HCT116 (cell line): ENCODE measurements at places on chromosomes 5 and 9. TPM values are rescaled to one million over a fixed set of nuclear protein-coding genes. Genes with fewer than 3 reads are reported as not detected.
A peak's percentile ranks its signal among the peaks of the same experiment; 100 is the strongest.

DNA sequence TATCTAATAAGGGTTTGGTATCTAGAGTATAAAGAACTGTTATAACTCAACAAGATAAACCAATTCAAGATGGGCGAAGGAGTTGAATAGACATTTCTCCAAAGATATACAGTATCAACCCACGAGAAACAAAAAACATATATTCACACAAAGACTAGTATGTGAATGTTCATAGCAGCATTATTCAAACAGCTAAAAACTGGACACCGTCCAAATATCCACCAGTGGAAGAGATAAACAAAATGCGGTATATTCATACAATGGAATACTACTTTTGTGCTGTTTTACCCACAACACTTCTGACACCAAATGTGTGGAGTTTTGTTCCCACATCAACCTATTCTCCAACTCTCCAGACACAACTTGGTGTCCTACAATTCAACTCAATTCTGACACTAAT lies 33.1 kb downstream of the EGR1 start:
- H3K27me3 ChIP-seq: no peaks in the 10 kb centered on the region
- no peaks in the 10 kb centered on the region for H3K36me3 ChIP-seq
- H3K27ac ChIP-seq: no peak overlapping the region
- peaks cover 4% of the 10 kb centered on the region for H3K4me1 ChIP-seq

DNA sequence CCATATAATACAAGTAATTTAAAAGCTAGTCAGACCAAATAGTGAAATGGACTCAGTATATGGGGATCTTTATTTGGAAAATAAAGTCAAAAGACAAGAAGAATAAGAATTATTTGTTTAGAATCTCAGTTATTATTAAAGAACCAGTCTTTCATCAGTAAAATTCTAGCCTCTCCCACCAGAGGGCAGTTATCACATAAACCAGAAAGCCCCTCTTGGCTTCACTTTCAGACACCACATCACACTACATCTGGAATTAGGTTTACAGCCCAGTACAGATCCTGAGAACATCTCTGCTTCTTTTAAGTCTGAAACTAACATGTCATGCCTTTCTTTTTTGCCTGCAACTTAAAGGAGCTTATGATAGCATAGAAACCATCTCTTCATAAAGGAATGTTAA lies 12.2 kb upstream of the HSPB3 start:
- H3K4me1 ChIP-seq: no peaks in the 10 kb centered on the region
- DNase-seq: peak; percentile 8
- H3K27me3 ChIP-seq: no peaks in the 10 kb centered on the region; the same call in 1 of the 2 replicates
- H3K36me3 ChIP-seq: no peaks in the 10 kb centered on the region

DNA sequence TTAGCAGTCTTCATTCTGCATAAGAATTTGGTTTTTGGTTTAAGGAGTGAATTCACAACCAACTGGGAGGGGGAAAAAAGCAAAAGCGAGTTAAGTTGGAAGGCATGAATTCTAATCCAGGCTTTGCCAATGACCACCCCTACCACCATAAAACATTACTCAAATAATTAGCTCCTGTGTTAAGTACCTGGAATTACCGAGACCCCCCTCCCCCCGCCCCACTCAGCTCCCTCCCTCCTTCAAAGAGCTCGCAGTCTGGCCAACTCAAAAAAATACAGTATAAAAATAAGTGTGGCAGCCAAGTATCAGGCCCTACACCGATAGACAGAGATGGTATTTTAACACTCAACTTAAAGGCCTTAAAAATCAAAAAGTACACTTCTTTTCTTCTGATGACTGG lies 492 bp downstream of the ATG12 start:
- DNase-seq: no peak
- H3K27me3 ChIP-seq: no peaks in the 10 kb centered on the region
- H3K36me3 ChIP-seq: peaks cover 32% of the 10 kb centered on the region
- H3K4me1 ChIP-seq: peaks cover 60% of the 10 kb centered on the region

DNA sequence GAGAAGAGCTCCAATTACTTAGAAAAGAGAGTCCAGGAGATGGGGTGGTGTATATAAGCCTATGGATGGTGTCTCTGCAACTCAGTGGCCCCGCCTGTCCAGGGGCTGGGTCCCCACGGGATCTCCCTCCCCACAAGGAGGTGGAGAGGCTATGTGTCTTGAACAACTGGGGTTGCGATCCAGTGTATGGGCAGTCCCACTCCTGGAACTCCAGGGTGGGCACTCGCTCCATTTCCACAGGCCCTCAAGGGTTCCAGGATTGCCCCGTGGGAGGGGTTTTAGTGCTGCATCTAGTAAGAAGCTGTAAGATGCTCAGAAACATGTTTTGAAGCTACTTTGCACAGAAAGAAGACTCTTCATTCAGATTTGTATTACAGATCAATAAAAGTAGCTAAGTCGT lies 558 bp upstream of the SMAD5 start:
- DNase-seq: no peak
- H3K36me3 ChIP-seq: no peaks in the 10 kb centered on the region
- H3K4me1 ChIP-seq: peaks cover 6% of the 10 kb centered on the region; the same call in 1 of the 2 replicates
- peak overlapping the region; percentile 70 for H3K4me3 ChIP-seq
- H3K27me3 ChIP-seq: 0 out of 2 replicates have a peak, but pooled peaks cover 7% of the 10 kb centered on the region
- H3K27ac ChIP-seq: peak overlapping the region; percentile 92

GRCh38 chr9:27977931-27978330 lies 404.6 kb upstream of the C9orf72 start:
- H3K4me3 ChIP-seq: no peak overlapping the region
- H3K4me1 ChIP-seq: no peaks in the 10 kb centered on the region
- H3K36me3 ChIP-seq: no peaks in the 10 kb centered on the region
- no peak for DNase-seq
- no peaks in the 10 kb centered on the region for H3K27me3 ChIP-seq

DNA sequence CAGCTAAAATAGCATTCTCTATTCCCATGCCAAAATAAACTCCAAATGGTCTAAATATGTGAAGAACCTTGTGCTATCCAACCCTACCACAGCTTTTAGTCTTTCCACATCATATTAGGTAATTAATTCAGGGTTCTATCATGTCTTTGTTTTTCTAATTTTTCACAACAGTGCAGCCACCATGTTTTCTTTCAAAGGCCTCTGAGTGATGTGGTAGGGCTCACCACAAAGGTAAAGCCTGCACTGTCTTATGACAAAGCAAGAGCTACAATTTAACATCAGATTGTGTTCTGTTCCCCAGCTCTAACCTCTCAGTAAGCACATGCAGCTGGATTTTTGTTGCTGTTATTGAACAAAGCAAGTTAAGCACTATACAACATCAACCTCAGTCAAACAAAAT lies 52.4 kb downstream of the MEF2C start:
- H3K27me3 ChIP-seq: no peaks in the 10 kb centered on the region
- DNase-seq: no peak
- H3K4me3 ChIP-seq: no peak overlapping the region
- H3K27ac ChIP-seq: no peak overlapping the region
- H3K36me3 ChIP-seq: no peaks in the 10 kb centered on the region

DNA sequence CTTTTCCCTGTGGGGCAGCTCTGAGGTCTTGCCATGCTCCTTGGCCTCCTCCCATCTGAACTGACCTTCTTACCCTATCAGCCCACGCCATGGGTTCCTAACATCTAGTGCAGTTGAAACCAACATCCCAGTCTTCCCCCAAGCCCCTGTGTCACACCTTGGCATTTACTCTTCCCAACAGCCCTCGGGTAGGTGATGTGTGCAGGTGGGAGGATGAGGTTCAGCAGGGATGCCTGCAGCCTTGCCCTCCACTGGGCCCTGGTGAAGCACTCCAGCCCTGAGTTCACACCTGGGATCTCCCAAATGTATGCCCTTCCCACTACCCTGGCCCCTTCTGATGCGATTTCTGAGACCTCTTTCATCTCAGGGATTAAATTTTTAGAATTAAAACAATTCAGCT lies 15.5 kb downstream of the IRX2 start:
- H3K4me1 ChIP-seq: no peaks in the 10 kb centered on the region
- no peak for DNase-seq
- H3K36me3 ChIP-seq: no peaks in the 10 kb centered on the region
- H3K27me3 ChIP-seq: no peaks in the 10 kb centered on the region
- no peak overlapping the region for H3K27ac ChIP-seq

- peaks cover 14% of the 10 kb centered on the region; the same call in 1 of the 2 replicates for H3K27me3 ChIP-seq
- H3K27ac ChIP-seq: no peak overlapping the region
- no peaks in the 10 kb centered on the region for H3K4me1 ChIP-seq
- DNase-seq: no peak
- H3K4me3 ChIP-seq: no peak overlapping the region
- H3K36me3 ChIP-seq: no peaks in the 10 kb centered on the region
Measured at GRCh38 chr9:132726576-132727130, 56.4 kb downstream of the GTF3C4 start.

DNA sequence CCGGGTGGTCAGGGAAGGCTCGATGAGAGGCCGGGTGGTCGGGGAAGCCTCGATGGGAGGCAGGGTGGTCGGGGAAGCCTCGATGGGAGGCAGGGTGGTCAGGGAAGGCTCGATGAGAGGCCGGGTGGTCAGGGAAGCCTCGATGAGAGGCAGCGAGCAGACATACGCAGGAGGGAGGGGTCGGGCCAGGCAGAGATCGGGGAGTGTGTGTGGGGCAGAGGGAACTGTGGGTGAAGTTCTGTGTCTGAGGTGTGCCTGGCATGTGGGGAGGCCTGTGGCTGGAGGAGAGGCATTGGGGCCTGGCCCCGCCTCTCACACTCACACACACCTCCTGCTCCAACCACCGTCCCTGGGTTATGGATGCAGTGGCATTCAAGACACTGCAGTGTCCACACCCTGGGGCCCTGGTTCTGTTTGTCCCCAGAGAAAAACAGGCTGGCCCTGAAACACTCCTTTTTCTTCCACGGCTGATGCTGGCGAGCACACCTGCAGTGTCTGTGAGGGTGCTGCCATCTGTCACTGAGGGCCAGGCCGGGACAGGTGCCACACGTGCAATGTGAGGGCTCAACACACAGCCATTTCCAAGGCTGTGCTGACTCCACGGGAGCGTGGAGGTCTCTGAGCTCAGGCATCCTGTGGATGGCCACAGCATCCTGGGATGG lies 6.5 kb upstream of the PLEKHG4B start:
- H3K4me1 ChIP-seq: 0 out of 2 replicates have a peak, but pooled peaks cover 5% of the 10 kb centered on the region
- H3K27me3 ChIP-seq: peaks cover 38% of the 10 kb centered on the region
- no peak for DNase-seq
- no peak overlapping the region for H3K27ac ChIP-seq

- H3K27me3 ChIP-seq: no peaks in the 10 kb centered on the region
- no peak overlapping the region for H3K4me3 ChIP-seq
- H3K4me1 ChIP-seq: no peaks in the 10 kb centered on the region
- H3K36me3 ChIP-seq: peaks cover 23% of the 10 kb centered on the region
Measured at GRCh38 chr9:86075132-86076109, 23.9 kb downstream of the GOLM1 start.

DNA sequence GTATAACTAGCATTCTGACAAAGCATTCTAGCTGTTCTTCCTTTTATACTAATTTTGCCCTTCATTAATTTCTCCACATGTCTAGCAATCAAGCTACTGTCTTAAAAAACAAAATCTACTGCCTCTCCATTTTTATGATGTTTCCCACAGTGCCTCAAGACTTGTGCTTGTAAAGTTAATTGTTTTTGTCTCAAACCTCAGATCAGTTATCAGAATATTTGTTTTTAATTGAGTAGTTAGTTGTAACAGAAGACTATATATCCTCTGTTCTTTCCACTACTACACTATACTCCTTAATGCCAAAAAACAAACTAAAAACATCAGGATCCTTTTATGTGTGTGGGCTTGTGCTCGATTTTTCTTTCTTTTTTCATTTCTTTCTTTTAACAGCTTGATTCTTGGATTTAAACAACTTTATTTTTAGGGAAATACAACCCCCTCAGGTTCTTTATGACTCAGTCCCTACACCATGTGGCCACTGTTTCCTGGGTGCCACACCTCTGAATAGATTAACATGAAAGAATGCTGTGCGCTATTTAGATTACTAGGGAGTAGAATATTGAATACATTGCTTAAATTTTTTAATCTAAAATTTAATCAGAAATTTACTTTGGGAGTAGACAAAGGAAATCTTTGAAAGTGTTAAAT lies 1.2 kb downstream of the ASPN start:
- no peaks in the 10 kb centered on the region for H3K4me1 ChIP-seq
- H3K4me3 ChIP-seq: no peak overlapping the region
- no peak for DNase-seq
- H3K27me3 ChIP-seq: no peaks in the 10 kb centered on the region
- no peak overlapping the region for H3K27ac ChIP-seq

- no peak overlapping the region for H3K4me3 ChIP-seq
- H3K4me1 ChIP-seq: peaks cover 13% of the 10 kb centered on the region
- no peak for DNase-seq
- H3K27me3 ChIP-seq: no peaks in the 10 kb centered on the region
- no peaks in the 10 kb centered on the region for H3K36me3 ChIP-seq
Measured at GRCh38 chr9:114539701-114540380, 34.6 kb upstream of the WHRN start.

DNA sequence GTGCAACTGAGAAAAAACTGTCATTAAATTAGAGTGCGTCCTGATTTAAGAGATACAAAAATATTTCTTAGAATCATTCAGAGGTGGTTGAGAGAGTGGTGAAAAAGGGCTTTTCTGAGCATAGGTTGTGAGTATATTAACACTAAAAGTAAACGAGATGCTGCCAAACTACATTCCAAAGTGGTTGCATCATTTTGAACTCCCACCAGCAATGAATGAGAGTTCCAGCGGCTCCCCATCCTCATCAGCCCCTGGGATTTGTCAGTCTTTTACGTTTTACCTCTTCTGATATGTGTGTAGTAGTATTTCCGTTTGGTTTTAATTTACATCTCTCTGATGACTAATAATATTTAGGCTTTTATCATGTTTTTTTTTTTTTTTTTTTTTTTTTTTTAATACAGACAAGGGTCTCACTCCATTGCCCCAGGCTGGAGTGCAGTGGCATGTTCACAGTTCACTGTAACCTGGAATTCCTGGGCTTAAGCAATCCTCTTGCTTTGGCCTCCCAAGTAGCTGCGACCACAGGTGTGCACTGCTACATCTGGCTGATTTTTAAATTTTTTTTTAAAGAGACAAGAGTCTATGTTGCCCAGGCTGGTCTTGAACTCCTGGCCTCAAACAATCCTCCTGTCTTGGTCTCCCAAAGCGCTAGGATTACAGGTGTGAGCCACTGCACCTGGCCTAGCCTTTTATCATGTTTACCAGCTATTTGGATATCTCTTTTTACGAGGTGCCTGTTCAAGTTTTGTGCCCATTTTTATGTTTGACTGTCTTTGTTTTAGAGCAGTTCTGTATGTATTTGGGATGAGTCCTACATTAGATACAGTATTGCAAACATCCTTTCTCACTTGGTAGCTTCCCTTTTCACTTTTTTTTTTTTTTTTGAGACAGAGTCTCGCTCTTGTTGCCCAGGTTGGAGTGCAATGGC lies 17.0 kb downstream of the PRRT1B start:
- DNase-seq: no peak
- no peak overlapping the region for H3K27ac ChIP-seq
- no peak overlapping the region for H3K4me3 ChIP-seq
- no peaks in the 10 kb centered on the region for H3K36me3 ChIP-seq
- H3K27me3 ChIP-seq: no peaks in the 10 kb centered on the region
- H3K4me1 ChIP-seq: no peaks in the 10 kb centered on the region

- H3K36me3 ChIP-seq: no peaks in the 10 kb centered on the region
- H3K27ac ChIP-seq: peak overlapping the region; percentile 82
- DNase-seq: no peak
- H3K27me3 ChIP-seq: no peaks in the 10 kb centered on the region
- peak overlapping the region; percentile 65 for H3K4me3 ChIP-seq
Measured at GRCh38 chr5:139391570-139392323, 2.0 kb upstream of the MZB1 start.

- DNase-seq: no peak
- no peak overlapping the region for H3K4me3 ChIP-seq
- no peaks in the 10 kb centered on the region for H3K4me1 ChIP-seq
- H3K27ac ChIP-seq: no peak overlapping the region
- H3K27me3 ChIP-seq: no peaks in the 10 kb centered on the region
Measured at GRCh38 chr5:4777435-4777834, 362.7 kb upstream of the ADAMTS16 start.

The STX17 gene
- 24.6 TPM for total RNA-seq

The GCNT4 gene
- total RNA-seq: 0.07 TPM

The SPARC gene
- total RNA-seq: 3.0 TPM

The FCN2 gene
- total RNA-seq: not detected

The SLC1A1 gene
- total RNA-seq: 6.8 TPM

The LRRC70 gene
- 0.37 TPM for total RNA-seq

The GRIN1 gene
- 23.1 TPM for total RNA-seq

The STC2 gene
- total RNA-seq: 97.3 TPM

The MIER3 gene
- 21.9 TPM for total RNA-seq
